Inflammatory macrophage treated with lipopolysaccharide for 1 hour (primary cell): ENCODE measurements at places on chromosomes 4 and X.

DNA sequence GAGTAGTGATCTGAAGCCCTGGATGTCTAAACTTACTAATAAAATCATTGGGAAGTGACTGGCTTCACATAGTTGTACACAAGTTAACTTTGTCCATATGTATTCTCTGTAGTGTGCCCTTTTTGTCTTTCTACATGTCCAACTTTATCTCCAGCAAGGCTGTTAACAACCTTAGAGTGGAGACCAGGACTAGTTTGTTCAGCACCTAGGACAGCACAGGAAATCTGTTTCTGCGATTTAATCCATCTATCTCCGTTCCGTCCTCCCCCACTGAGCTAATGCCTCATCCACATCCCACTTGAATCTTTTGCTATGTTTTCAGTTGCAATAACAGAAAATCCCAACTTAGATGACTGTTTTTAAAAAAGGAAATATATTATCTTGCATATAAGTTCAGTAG, 3.4 kb upstream of the ARR3 start:
- no peak for DNase-seq

DNA sequence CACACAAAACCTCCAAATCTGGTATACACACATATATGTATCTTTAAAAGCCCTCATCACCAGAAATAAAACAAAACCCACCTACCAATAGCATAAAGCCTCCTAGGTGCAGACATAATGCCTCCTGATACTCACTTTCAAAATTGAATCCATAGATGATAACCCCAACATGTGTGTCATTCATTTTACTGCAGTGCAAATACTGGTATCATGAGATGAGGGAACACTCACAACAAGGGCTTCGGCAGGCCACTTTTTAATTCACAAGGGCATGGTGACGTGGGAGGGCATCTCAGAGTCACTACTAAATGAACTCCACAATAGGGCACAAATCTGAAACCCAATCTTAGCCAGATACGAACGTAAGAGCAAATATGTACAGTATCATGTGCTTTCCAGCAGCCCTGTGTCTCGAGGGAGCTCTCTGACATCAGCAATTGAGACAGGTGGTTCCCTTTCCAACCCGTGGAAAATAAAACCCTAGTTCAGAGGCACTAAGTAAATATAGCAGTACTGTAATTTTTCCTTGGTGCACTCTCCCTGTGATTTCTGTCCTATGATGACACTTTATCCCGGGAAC, 14.1 kb upstream of the PPARGC1A start:
- DNase-seq: no peak

DNA sequence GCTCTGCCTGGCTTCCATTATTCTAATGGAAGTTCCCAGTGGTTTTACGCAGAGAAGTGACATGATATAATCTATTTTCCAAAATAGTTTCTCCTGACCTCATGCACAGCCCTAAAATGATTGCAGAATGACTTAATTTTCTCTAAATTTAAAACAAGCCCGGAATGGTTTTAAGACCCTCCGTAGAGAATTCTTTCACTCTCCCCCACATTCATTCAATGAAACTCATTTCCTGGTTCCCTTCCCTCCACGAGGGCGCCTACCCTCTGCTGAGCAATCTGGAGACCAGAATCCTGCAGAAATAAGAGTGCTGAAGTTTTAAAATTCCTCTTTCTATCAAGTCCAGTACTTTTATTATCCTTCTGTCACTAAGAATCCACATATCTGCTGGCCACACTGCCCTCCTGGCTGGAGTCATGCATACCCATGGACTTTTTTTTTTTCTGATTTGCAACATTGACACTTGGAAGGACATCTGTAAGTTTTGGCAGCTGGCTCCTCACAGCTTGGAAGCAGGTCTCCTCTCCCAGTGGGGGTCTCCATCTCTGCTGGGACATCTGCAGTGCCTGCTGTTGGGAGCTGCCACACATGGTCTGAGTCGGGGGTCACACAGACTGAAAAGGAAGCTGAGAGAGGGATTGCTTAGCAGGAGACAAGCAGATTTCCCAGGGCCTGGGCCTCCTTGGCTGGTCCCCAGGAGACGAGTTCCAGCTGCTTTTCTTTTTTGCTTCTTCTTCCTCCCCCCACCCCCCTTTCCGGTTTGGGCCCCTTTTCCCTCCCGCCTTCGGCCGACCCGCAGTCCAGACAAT, 86.1 kb downstream of the SOWAHB start:
- no peak for DNase-seq

GRCh38 chr4:23091711-23092110, 399.0 kb downstream of the GBA3 start:
- peak; percentile 2 for DNase-seq

- no peak for DNase-seq
Measured at GRCh38 chr4:36360755-36361154, 79.3 kb downstream of the DTHD1 start.

- no peak for DNase-seq
Measured at GRCh38 chrX:19765628-19766027, 121.8 kb downstream of the SH3KBP1 start.

DNA sequence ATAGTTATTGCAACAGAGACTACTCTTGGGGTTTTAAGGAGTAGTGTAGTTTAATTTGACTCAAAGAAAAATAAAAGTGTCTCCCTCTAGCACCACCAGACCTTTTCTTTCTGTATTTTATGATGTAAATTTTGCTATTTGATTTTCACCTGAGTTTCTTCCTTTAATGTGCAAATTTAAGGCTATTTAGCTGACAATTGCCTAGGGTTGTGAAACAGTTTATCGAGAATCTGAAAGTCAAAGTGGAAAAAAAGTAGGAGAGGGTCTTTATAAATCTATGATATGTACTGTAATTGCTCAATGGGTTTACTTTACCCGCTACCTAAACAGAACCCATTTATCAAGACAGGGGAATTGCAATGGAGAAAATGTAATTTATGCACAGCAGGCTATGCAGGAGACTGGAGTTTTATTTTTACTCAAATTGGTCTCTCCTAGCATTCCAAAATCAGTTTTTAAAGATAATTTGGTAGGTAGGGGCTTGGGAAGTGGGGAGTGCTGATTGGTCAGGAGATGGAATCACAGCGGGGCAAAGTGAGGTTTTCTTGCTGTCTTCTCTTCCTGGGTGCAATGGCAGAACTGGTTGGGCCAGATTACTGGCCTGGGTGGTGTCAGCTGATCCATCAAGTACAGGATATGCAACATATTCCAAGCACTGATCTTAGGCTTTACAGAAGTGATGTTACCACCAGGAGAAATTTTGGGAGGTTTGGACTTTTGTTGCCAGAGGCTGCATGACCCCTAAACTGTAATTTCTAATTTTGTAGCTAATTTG, 228.6 kb upstream of the TACR3 start:
- no peak for DNase-seq

- DNase-seq: no peak
Measured at GRCh38 chr4:61770456-61770855, 570.3 kb downstream of the ADGRL3 start.

DNA sequence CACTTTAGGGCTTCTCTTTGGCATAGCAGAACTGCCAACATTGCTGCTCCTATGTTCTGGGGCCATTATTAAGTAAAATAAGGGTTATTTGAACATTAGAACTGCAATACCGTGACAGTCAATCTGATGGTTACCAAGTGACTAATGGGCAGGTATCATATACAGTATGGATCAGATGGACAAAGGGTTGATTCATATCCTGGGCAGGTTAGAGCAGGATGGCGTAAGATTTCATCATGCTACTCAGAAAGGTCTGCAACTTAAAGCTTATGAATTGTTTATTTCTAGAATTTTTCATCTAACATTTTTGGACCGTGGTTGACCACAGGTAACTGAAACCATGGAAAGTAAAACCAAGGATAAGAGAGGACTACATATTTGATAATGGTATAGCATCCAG, 40.9 kb downstream of the BRCC3 start:
- no peak for DNase-seq

DNA sequence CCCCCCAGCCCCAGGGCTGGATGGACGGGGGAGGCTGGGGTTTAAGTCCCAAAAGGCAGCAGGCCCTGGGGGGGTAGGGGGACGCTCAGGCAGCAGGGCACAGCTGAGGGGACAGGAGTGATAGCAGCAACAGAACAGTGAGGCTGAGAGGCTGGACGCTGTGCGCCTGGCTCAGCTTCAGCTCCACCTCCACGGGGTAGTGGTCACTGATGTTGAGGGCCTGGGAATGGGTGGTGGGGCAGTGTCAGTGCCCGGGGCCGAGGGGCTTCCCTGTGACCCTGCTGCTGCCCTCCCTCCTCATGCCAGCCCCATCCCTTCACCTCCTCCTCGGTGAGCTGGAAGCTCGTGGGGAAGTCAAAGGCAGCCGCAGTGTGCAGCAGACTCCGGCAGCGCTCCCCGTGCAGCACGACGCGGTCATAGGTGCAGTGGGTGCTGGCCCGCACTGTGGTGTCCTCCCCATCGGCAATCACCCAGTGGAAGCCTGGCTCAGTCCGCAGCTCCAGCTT, 4.5 kb downstream of the RPL10 start:
- no peak for DNase-seq

- no peak for DNase-seq
Measured at GRCh38 chrX:98203800-98204199, 1320.1 kb downstream of the RPA4 start.

- DNase-seq: no peak
Measured at GRCh38 chr4:169988252-169988651, 37.9 kb downstream of the MFAP3L start.

DNA sequence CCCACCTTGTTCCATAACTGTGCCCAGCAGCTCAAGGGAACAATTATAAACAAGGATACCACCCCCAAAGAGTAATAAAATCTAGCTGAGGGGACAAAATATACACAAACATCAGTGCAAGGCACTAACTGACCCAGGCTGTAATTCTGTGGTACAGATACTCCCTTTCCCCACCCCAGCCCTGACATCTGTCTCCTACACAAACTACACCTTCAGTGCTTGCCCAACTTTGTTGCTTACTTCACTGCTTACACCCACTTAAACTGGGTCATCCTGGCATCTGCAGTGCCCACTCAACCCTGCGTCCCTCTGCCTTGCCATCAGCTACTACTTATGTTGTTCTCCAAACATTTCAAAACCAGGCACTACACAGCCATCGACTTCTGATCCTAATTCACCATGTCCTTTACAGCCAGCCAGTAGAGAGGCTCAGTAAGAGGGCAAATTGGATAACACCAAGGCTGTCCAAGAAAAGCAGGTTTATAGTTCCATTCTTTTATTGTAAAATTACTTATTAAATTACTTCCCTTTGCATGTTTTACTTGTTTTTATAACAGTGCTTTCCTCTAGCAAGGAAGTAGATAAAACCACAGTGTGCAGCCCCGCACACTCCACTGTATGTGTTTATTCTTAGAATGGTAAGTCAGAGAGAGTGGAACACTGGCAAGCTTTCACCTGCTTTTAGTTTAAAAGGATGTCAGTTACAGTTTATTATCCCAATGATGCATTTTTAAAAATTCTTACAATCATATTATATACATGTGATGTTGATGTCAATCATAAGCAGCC, 149.6 kb downstream of the INPP4B start:
- DNase-seq: no peak

- DNase-seq: no peak
Measured at GRCh38 chr4:27057662-27058061, 197.0 kb downstream of the STIM2 start.

- no peak for DNase-seq
Measured at GRCh38 chr4:183202523-183202922, 103.5 kb downstream of the WWC2 start.

DNA sequence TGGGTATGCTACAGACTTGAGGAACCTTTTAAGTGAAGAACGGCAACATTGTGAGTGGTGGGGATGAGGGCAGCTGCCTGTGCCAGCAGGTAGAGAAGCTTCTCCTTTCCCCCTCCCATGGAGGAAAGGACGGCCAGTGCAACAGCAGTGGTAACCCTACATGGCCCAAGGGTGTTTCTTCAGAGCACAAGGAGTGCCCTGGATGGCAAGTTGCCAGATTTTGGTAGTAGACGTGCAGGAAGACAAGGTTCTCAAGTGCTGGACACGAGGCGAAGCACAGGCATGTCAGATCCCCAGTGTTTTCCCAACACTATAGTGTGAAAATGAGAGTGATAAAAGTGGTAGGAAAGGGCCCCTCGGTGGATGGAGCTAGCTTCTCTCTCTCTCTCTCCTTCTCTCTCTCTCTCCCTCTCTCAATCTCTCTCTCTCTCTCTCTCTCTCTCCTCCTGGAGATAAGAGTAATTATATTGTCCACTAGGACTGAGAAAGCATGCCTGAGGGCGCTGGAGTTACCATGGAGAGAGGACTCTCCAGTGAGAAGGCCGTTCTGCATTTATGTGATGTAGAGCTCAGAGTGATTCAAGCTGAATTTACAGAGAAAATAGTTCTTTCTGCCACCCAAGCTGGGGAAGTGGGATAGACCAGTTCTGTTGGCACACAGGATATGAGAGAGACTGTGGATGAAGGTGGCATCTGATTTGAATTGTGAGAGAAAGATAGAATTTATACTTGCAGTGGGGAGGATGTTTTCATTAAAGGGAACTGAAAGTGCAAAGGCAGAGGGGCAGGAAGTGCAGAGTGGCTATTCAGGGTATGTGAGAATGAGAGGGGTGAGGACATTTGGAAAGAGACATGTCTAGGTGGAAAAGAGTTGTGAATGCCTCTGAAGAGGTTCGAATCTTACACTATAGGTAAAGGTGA, 25.7 kb upstream of the TRPC3 start:
- DNase-seq: peak; percentile 1

GRCh38 chrX:39802908-39803307, 294.9 kb downstream of the BCOR start:
- DNase-seq: no peak

DNA sequence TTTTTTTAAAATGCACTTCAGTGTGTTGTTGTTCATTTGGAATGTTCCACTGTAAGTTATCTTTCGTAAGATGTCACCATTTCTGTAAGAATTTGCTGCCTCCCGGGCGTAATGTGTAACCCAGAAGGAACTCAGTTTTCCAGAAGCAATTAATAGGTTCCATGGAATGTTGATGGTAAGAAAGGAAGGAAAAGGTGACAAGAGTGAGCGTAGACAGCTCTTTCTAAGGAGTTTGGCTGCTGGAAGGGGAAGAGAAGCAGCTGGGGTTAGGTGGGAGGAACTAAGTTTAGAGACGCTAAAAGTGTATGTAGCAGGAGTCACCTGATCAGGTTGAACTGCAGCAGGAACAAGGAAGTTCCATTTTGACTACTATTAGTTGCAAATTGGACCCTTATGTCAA, 35.9 kb downstream of the PNMA5 start:
- peak; percentile 41 for DNase-seq

- DNase-seq: no peak
Measured at GRCh38 chr4:8076023-8076422, 82.6 kb downstream of the ABLIM2 start.

DNA sequence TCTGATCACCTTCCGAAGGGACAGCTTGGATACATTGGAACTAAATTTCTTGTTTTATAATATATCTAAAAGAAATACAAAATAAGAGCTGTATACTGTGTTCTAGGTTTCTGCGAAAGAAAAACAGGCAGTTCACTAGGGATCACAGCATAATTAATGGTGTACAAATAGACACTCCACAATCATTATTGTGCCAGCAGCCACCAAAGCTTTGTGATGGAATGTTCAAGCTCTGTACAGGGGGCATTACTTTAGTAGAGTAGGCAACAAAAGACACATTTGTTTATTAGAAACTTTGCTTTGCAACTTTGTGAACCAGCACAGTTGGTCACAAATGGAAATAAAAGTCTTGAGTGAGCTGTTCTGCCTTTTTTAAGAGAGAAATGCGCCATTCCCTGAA, 49.3 kb downstream of the SGMS2 start:
- DNase-seq: no peak
